NCI-H524 (cell line): ENCODE measurements at places on chromosomes 16 and 17.

DNA sequence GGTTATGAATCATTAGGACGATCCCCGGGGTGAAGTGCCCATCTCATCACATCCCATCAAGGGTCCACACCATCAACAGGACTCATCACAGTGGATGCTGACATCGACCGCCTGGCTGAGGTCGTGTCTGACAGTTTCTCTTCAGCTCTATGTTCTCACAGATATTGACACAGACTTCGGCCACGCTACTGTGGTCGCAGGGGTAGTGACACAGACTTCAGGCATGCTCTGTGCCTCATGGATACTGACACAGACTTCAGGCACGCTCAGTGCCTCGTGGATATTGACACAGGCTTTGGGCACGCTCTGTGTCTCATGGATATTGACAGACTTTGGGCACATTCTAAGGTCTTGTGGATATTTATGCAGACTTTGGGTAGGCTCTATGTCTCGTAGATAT is 50.1 kb downstream of the KLHDC4 start:
- no peak for DNase-seq

DNA sequence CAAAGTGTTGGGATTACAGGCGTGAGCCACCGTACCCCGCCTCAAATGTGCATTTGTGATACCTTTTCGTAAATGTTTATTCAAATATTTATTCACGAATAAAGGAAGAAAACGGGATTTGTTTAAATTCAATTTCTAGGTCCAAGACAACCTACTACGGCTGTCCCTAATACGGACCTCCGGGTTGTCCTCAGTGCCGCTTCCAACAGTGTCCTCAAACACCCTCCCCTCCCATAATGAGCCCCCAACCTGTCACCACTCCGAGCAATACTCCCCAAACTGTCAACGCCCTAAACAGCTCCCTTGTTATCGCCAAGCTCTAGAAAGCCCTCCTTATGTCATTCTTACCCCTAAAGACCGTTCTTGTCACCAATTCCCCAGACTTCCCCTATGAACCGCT is 539 bp upstream of the GABARAPL2 start:
- DNase-seq = no peak

DNA sequence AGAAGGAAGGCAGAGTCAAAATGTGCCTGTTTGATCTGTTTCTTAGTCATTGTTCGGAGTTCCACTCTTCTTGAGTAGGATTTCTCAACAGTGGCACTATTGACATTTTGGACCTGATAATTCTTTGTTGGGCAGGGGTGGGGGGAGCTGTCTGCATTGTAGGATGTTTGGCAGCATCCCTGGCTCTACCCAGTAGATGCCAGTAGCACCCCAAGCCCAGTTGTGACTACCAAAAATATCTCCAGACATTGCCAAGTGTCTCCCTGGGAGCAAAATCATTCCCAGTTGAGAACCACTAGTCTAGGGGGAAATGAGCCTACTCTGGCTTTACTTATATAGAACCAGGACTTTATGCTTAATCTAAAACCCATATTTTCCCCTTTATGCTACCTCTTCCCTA is 1.1 kb upstream of the GFOD2 start:
- DNase-seq = no peak

- DNase-seq = peak; percentile 99
These were observed 648.9 kb downstream of the WWOX start for GRCh38 chr16:78748220-78748929.

DNA sequence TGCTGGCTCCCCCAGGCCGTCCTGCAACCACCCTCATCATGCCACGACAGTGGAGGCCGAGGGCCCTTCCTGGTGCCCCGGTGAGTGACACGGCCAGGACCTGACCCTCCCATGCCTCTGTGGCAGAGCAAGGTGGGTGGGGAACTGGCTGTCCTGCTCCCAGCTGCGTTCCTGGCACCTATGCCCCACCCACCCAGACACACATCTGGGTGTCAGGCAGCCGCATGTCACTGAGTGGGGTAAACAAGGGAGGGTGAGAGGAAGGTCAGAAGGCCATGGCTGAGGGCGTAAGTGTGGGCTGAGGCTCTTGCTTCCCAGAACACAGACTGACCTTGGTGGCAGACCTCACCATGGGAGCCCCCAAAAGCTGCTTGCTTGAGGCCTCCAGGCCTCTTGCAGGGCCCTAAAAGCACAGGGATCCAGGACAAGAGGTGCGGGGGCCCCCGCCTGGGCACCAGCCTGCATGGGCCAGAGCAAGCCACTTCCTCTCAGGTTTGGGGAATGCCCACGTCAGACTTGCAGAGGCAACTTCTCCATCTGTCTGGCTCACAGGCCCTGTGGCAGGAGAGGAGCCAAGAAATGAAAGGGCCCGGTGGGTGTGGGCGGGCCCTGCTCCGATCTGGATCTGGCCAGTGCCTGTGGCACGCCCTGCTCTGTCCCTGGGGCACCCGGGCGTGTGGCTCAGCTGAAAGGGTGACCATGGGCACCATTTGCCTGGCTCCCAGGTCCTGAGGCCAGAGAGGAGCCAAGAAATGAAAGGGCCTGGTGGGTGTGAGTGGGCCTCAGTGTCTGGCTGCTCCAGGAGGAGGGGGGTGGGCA is 3.9 kb upstream of the CCDC57 start:
- DNase-seq = no peak

DNA sequence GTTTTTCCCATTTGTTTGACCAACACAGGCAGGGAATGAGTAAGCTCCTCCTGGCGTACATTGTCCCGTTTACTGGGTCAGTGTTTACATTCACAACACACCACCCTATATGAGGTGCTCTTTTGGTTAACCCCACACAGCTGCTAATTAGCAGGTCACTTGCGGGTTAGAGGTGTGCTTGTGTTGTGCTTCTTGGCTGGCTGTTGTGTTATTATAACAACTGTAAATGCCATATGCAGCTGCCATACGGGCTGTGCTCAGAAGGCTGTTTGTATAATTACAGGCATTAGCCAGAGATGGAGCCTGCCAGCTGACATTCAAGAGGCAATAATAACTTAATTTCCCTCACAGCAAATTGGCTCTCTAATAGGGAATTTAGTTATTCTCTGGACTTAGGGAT is 205.1 kb upstream of the ELAC2 start:
- DNase-seq = no peak

GRCh38 chr17:42883802-42884558 is 16.6 kb upstream of the G6PC1 start:
- DNase-seq = no peak

DNA sequence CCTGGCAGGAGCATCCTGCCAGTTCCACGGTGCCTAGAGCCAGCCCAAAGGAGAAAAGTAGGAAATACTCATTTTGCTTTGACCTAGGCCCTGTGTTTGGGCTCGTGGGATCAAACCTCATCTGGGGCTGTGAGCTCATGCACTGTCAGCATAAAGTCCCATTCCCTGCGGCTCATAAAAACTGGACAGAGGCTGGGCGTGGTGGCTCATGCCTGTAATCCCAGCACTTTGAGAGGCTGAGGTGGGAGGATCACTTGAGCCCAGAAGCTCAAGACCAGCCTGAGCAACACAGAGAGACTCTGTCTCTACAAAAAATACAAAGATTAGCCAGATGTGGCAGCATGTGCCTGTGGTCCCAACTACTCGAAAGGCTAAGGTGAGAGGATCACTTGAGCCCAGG is 17.9 kb downstream of the ATP6V0D1 start:
- no peak for DNase-seq

DNA sequence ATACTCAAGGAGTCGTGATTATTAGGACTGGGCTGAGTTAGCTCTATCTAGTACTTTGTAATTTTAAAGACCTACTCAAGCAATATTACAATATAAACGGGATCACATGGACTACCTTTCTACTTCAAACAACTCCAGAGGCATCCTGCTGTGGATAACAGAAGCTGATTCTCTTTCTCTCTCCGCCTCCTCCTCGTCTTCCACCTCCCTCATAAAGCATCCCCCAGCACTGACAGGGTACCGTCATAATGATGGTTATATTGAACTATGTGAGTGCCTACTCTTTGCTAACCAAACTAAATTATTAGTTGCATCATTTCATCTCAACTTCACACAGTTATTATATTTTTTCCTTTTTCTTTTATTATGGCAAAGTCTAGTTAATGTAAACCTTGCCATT is 165.4 kb upstream of the FOXF1 start:
- DNase-seq = no peak

GRCh38 chr17:66929591-66929990 is 34.9 kb upstream of the CACNG4 start:
- no peak for DNase-seq

GRCh38 chr17:700504-701094 is 14.0 kb downstream of the VPS53 start:
- DNase-seq = peak; percentile 16

- DNase-seq = no peak
These were observed 172.7 kb downstream of the TANC2 start for GRCh38 chr17:63138713-63139112.

DNA sequence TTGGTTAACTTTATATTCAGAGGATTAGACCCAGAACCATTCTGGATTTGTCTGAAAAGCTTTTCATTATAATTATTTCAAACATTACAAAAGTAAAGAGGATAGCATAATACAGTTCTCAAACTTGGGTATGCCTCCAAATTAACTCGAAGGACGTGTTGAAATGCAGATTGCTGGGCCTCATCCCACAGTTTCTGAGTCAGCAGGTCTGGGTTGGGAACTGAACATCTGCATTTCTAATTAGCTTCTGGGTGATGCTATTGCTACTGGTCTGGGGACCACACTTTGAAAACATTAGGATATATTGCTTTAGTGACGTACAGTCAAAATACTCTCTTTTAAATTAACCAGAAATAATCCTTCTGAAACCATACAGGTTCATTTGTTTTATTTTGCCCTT is 10.0 kb downstream of the TPPP3 start:
- no peak for DNase-seq

GRCh38 chr17:8122924-8123694 is 797 bp downstream of the HES7 start:
- DNase-seq = no peak

GRCh38 chr16:67767953-67768352 is 38.4 kb downstream of the RANBP10 start:
- DNase-seq = no peak

DNA sequence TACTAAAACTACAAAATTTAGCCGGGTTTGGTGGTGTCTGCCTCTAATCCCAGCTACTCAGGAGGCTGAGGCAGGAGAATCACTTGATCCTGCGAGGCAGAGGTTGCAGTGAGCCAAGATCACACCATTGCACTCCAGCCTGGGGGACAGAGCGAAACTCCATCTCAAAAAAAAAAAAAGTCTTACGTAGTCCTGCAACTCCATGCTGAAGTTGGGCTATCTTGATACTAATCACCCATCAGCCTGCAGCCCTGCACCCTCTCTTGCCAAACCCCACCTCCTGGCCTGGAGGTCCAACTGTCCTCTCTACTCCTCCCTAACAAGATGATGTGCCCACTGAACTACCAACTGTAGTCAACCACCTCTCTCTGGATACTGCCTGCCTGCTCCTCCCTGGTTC is 4.8 kb downstream of the TMEM170A start:
- no peak for DNase-seq

- peak; percentile 84 for DNase-seq
These were observed 6.4 kb upstream of the PRR14 start for GRCh38 chr16:30644334-30644830.

DNA sequence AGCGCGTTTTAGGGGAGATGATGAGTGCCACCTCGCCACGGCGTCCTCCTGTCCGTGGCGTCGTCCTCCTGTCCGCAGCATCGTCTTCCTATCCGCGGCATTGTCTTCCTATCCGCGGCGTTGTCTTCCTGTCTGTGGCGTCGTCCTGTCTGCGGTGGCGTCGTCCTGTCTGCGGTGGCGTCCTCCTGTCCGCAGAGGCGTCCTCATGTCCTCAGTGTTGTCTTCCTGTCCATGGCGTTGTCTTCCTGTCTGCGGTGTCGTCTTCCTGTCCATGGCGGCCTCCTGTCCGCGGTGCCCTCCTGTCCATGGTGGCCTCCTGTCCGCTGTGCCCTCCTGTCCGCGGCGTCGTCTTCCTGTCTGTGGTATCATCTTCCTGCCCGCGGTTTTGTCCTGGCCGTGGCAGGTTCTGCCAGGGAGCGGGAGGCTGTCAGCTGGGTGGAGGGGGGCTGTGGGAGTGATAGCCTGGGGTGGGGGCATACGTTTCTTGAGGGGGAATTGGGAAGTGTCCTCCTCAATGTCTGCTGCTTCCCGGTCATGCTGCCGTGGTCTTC is 30.9 kb downstream of the TBCD start:
- no peak for DNase-seq

- DNase-seq = no peak
These were observed 51.7 kb downstream of the CMC2 start for GRCh38 chr16:80954985-80955384.

DNA sequence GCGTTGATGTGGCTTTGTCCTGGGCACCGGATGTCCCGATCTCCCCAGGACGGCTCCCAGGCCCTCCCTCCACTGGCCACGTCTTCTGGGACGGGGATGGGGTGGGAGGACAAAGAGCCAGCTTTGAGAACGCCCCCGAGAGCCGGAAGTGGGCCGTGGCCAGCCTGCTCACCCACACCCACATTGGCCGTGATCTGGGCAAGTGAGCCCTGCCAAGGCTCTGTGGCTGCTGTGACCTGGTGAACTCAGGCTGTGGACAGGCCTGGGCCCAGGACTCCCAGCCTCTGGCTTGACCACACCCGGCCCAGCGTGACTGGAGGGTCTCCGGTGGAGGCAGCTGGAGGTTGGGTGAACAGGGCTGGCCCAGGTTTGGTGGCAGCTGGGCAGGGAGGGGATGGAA is 3.3 kb downstream of the CDH15 start:
- no peak for DNase-seq

DNA sequence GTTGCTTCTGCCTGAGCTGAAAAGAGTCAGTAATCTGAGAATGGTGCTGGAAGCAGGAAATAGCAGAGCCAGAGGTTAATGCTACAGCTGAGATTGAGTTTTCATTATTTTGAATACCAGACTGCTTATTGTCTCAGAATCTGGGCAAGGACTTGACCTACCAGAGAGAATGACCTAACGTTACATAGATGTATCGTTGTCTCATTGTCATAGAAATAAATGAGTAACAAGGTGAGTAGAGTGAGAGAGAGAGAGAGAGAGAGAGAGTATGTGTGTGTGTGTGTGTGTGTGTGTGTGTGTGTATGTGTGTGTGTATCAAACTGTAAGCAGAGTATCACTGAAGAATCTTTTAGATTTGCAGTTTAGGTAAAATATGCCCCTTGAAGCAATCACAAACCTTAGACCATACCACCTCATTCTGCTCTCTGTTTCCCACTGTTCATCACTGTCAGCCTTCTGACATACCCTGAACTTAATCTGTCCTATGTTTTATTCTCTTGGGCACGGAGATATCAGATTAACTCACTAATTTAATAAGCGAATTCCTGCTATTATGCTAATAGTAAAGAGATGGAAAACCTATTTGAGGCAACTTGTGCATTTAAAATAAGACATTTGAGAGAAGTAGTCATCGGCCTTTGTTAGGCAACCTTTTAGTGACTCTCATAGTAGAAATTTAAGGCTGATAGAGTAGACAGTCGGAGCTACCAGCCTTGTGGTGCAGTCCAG is 87.8 kb downstream of the CYB561 start:
- DNase-seq = no peak
